ENCODE measurements at places on chromosomes 12 and 14.

GRCh38 chr12:76236640-76237039, 111.6 kb downstream of the BBS10 start:
- peak; percentile 41 for DNase-seq

GRCh38 chr14:31118892-31119291, 88.7 kb downstream of the HECTD1 start:
- no peak for DNase-seq

- no peak for DNase-seq
Measured at GRCh38 chr14:91927800-91928199, 19.7 kb downstream of the FBLN5 start.

DNA sequence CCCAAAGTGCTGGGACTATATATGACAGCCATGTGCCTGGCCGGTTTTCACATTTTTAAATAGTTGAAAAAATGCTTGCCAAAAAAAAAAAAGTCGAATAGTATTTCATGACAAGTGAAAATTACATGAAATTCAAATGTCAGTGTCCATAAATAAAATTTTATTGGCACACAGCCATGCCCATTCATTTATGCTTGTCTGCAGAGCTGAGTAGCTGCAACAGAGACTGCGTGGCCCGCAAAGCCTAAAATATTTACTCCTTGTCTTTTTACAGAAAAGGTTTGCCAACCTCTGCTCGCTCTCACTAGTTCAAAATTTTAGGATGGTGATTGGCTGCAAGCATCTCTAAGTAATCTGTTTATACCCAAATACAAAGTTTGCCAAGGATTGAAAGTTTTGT, 49.2 kb downstream of the TESC start:
- no peak for DNase-seq

DNA sequence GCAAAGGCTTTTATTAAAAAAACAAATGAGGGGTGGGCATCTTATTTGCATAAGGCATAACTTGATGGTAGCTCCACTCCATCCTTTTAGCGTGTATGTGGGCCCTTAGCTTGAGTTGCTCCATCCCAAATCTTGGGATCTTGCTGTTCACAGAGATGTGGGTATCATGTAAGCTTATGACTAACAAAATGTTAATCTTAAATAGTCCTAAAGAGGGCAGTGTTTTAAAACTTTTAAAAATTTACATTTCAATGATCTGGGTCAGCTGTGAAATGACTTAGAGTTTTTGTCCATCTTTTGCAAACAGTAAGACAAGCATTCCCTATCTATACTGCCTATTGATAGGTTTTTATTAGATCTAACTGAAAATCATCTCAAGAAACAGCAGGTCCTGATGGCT, 86.0 kb downstream of the SLCO1A2 start:
- peak; percentile 1 for DNase-seq

GRCh38 chr14:89920056-89920455, 34.5 kb downstream of the EFCAB11 start:
- DNase-seq = peak; percentile 48

Data from fibroblast of skin of right quadriceps (primary cell).